ENCODE measurements at places on chromosomes 12 and 14.

- DNase-seq: no peak
Observed at GRCh38 chr12:15580431-15580830, 208.8 kb downstream of the EPS8 start.

DNA sequence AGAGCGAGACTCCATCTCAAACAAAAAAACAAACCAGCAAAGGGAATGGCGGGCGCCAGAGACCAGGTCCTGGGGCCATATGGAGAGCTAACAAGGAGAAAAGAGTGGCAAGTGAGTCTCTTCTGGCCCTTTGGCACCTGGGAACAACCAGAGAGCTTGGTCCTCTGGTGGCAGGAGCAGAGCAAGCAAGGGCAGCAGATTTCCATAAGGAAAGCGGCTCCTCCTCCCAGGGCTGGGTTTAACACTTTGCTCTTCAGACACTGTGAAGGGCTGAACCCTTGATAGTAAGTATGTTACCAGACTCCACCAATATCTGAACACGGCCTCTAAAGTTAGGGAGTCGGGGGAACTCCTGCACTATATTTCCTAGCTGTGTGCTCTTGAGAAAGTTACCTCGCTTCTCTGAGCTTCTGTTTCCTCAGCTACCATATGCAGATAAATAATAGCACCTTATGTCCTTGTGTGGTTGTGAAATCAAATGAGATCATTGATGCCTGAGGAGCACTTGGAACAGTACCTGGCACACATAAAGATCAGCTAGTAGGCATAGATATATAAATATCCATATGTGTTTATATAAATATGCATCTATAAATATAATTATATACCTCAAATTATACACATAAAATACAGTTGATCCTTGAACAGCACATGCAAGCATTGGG, 33.4 kb upstream of the PLEKHG6 start:
- DNase-seq: no peak

DNA sequence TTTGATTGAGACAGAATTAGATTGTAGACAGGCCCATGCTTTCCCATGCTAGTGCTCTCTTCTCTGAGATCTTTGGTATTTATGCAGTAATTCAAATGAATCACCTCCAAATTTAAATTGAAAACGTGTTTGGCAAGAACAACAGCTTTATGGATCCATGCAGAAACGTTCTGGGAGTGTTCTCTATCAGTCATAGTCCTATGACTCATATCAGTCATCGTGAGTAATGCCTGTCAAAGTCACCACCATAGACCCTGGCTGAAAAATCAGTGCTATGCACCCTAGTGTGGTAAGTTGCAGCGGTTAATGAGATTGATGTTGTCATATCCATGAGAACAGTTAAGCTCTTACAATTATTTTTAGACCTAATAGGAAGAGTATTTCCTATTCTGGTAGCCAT, 90.1 kb upstream of the FOXG1 start:
- no peak for DNase-seq

DNA sequence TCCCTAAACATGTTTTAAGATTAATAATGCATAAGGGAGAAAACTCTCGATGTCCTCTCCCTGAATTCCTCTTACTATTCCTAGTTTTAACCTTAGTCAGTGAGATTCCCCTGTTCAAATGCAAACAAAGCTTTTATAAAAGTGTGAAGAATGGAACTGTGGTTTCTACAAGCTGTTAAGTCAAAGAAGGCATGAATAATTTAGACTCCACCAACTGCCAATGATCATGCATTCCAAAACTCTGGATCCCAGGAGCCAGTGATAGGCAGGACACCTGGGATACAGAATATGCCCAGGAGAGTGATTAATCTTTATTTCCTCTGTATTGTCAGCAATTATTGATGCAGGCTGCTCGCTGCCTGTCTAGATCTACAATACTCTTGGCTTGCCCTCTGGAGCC, 190.3 kb upstream of the ATF7IP start:
- no peak for DNase-seq

DNA sequence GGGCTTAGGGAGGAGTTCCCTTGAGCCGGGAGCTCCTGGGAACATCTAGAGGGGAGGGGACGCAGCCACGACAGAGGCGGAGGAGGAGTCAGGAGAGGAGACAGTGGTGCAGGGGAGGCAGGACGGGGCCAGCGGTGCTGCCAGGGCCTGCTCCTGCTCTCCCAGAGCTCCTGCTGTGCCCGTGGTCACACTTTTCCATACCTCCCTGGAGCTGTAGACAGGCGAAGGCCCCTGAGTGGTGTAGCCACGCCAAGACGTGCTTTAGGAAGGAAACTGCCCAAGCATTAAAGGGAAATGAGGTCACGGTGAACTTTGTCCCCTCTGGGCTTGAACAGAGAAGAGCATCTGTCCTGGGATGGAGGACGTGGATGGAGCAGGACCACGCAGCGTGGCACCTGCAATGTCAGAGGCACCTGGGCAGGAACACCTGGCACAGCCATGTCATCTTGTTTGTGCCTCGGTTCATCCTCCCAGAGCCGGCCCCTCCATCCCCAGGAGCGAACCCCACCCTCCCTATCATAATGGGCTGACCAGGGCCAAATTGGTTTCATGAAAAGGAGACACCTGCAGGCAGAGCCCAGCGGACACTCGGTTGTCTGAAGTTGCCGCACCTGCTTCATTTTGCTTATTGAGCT, 239.5 kb upstream of the SFSWAP start:
- DNase-seq: no peak

DNA sequence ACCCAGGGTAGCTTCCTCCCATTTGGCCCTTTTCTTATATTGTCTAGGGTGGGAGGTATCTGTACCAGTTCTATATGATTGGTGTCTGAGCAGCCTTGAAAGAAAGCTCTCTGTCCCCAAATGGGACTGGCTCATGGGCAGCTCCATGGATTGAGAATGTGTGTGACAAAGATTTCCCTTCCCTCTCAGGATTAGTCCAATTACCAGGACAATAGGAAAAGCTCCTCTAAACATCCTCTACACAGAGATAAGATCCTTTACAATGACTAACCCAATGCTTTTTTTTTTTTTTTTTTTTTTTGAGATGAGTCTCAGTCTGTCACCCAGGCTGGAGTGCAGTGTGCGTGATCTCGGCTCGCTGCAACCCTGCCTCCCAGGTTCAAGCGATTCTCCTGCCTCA, 112.1 kb downstream of the SLC35F4 start:
- DNase-seq: no peak

DNA sequence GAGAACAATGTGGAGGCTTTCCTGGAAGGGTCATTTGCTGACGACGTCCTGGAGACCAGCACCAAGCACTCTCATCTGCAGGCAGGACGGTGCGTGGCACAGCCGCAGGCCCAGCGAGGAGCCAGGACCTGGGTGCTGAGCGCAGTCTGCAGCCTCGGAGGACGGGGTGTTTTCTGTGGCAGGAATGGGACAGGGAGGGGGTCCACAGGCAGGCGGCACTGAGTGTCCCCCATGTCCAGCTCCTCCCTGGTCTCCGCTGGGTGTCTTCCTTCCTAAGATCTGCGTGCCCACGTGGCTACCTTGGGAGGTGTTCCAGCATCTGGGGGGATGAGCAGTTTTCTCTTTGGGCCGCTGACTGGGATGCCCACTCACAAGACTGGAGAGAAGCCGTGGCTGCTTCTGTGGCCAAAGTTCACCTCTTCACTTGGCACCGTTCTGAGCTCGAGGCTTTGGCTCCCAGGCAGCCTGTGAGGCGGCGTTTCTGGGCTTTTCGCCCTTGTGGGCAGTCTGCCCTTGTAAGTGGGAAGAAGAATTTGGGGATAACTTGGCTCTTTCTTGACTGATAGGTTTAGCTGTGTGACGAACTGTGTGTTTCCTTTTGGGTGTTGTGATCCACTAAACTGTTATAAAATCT, 72.2 kb downstream of the NOC4L start:
- no peak for DNase-seq

GRCh38 chr12:127903146-127903545, 363.8 kb upstream of the TMEM132C start:
- no peak for DNase-seq

- no peak for DNase-seq
Observed at GRCh38 chr14:57999471-57999870, 133.6 kb upstream of the SLC35F4 start.

DNA sequence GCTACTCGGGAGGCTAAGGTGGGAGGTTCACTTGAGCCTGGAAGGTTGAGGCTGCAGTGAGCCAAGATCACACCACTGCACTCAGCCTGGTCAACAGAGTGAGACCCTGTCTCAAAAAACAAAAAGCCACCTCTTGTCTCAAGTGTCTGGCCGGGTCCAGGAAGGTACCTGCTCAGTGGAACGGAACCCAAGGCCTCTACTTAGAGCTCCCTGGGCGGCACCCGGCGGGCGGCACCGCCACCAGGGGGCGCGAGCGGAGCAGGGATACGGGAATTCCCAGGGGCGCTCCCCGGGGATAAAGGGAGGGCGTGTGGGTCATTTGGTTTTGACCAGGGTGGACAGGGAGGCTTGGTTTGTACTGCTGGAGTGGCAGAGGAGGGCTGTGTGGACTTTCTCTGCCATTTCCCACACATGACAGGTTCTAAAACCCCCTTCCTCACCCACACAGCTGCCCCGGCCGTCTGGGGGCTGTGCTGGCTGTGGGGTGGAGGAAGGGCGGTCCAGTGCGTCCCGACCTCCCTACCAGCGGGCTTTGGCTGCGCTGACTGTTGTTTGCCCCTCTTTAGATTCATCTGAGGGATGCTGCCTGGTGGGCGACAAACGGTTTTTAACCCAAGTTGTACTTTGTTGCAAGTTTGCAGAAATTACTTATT, 91.4 kb downstream of the SETD3 start:
- peak; percentile 77 for DNase-seq
